NCI-H2081 (cell line): ENCODE measurements at places on chromosomes 1 and 21.
A peak's percentile ranks its signal among the peaks of the same experiment; 100 is the strongest.

- no peak for DNase-seq
Measured at GRCh38 chr21:30271156-30271555, 11.6 kb downstream of the KRTAP24-1 start.

DNA sequence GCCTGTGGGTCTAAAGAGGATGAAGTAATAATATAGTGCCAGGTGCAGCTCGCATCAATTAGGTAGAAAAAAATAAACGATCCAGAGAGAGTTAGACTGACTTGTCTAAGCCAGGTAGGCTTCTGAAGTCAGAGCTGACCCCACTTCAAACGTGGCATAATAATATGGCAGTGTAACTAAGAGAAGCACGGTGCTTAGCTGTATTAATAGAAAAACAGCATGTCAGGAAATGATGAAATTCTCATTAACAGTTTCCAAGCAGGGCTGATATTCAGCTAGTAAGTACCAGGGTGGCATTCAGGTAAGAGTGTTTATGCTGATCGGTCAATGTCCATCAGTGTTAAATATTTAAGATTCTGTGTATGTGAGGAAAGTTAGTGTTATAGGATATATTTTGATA lies 145.8 kb upstream of the SAMSN1 start:
- DNase-seq = no peak

- no peak for DNase-seq
Measured at GRCh38 chr1:156399355-156400125, 30.5 kb downstream of the RHBG start.

DNA sequence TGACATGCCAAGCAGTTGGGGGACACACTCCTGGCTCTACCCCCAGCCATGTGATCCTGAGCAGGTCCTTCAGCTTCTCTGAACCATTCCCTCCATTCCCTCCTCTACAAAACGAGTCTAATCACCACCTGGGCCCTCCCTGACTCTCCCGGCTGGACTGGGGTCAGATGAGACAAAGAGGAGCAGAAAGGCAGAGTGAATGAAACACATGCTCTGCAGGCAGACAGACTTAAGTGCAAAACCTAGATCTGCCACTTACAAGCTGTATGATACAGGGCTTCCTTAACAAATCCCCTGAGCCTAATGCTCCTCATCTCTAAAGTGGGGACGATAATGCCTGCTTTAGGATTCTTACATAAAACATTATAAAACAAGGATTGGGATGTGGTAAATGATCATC lies 17.3 kb downstream of the RIMS3 start:
- no peak for DNase-seq

DNA sequence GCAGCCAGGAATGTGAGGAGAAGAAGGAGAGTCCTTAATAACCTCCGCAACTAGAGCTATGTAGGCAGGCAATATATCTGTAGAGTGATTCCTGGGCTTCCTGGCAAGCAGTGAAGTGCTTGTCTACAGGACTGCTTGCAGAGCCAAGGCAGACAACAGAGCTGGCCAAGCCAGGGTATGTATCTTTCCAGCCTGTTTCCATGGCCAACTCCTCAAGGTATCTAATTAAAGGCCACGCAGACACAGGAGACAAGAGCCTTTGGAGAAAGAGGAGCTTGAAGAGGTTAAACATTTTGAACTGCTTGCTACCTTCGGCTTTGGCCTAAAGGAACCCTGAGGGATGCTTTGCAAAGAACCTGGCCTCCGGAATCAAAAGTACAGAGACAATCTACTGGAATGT lies 137.4 kb downstream of the PIGK start:
- DNase-seq = no peak

DNA sequence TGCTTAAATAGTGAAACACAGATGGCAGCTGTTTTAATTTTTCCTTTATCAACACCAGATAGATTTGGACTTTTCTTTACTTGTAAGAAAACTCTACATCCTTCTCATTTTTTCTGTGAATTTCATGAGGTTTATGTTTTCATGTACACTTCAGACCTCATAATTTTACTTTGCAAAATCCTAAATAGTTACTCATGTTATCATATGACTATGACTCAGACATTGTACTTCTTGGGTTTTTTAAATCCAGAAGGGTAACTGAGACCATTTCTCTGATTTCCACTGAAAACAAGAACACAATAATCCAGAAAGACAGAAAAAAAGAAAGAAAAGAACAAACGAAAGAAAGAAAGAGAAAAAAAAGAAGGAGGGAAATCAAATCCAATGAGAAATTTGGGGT lies 1021.6 kb downstream of the NCAM2 start:
- no peak for DNase-seq

DNA sequence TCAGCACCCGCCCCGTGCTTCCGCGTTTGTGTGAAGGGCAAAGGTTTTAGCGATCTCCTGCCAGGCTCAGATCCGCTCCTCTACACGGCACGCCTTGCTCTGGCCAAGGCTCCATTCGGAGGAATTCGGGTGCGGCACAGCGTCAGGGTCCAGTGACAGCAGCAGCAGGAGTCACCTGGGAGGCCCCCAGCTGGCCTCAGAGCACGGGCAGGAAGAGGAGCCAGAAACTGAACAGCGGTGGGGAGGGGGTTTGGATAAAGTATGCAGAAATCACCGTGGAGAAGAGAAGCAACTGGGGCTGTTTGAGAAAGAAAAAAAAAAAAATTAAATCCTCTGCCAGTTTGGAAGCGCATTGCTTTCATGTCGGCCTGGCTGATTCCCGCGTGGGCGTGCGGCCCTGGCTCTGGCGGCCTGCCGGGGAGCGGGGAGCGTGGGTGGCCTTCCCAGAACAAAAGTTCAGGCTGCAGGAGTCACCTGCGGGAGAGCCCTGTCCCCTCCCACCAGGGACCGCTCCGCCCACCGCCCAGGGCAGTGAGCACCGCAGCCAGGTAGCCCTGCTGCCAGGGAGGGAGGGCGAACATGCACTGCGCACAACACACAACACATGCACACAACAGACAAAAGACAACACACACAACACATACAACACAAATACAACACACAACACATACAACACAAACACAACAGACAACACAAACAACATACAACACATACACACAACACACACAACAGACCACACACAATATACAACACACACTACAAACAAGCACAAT lies 107.6 kb downstream of the ETS2 start:
- DNase-seq = peak; percentile 69
